Dermis microvascular lymphatic vessel endothelial cell (primary cell): ENCODE measurements at places on chromosomes 16 and 17. TPM values are rescaled to one million over a fixed set of nuclear protein-coding genes. Genes with fewer than 3 reads are reported as not detected.

GRCh38 chr17:1871756-1872155 lies 42.0 kb downstream of the RPA1 start:
- no peak for DNase-seq

GRCh38 chr17:13503526-13503925 lies 98.2 kb downstream of the HS3ST3A1 start:
- no peak for DNase-seq

Gene GCGR
- not detected in 2 replicates for total RNA-seq

Gene FUS
- 33.6 and 43.5 TPM in 2 replicates for total RNA-seq

DNA sequence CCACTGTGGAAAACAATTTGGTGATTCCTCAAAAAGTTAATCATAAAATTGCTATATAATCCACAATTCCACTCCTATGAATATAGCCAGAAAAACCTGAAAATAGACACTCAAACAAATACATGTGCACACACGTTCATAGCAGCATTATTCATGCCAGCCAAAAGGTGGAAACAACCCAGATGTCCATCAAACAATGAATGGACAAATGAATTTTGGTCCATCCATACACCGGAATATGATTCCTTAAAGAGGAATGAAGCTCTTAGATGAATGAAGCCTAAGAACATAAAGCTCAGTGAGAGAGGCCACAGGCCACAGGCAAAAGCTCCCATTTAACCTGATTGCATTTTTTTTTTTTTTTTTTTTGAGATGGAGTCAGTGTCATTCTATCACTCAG lies 114.6 kb upstream of the TNRC6C start:
- no peak for DNase-seq
